Stimulated activated CD4-positive, alpha-beta T cell treated with anti-CD3 and anti-CD28 coated beads, TNF-alpha, amount 100 ng/mL, for 24 hours (primary cell): ENCODE measurements at places on chromosomes 12 and 14.

DNA sequence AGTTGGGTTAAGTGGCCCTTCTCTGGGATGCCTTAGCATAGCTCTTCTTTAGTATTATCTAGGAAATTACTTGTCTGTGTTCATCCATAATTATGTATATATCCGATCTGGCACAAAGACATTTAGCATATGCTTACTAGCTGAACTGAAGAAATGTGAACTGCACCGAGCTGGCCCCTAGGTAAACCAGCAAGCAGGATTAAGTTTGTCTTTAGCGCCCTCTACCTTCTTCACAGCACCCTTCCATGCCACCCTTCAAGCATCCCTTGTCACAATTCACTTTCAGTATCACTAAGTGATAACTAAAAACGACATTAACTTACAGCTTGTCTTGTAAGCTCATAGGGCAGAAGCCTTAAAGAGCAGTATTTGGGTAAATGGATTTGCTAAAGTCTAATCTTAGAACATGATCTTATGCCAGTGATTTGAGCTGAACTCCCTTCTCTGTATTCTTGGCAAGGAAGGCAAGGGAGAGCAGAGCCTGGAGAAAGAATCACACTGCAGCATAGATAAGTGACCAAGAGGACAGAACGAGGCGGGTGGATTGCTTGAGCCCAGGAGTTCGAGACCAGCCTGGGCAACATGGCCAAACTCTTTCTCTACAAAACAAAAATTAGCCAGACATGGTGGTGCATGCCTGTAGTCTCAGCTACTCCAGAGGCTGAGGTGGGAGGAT is 2.6 kb upstream of the HAL start:
- no peak for DNase-seq

DNA sequence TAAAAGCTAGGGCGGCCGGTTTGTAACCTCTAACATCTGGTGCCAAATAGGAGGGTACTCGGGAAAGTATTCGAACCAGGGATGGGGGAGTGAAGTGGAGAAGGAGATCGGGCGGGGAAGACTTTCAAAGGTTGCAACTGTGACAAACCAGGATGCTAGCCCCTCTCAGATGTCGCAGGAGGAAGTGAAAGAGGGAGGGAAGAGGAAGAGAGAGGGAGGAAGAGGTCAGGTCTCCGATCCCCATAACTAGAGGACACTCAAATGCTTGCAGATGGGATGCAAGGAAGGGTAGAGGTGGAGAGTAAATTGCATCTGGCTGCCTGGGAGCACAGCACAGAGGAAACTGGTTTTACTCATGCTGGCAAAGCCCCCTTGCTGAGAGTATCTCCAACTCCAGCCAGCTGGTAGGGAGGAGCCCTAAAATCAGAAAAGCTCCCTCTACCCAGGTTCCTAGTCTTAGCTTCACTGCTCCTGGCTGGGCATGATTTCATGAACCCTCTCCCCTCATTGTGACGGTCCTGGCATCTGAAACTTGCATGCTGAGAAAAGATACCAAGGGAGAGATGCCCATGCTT is 696.7 kb upstream of the TBX3 start:
- no peak for DNase-seq

DNA sequence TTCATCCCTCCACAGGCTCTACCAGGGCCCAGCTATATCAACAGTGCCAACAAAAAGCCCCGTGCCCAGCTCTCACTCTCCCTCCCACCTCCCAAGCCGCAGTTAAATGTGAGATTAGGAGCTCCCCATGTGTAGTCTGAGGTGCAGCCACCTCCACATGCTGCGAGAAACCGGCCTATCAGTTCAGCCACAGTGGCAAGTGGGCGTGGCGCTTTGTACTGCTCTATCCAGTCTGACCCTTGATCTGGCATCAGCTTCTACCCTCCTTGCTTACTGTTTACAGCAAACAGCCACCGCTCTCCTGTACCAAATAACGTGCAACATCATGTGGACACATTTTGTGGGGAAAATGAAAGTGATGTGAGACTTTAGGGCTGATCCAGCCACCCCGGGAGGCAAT is 1.7 kb downstream of the PLEK2 start:
- DNase-seq, result no peak

- DNase-seq, result no peak
Measured at GRCh38 chr14:103597623-103598377, 31.2 kb upstream of the KLC1 start.

- no peak for DNase-seq
Measured at GRCh38 chr12:52392465-52393007, 7.1 kb upstream of the KRT84 start.

DNA sequence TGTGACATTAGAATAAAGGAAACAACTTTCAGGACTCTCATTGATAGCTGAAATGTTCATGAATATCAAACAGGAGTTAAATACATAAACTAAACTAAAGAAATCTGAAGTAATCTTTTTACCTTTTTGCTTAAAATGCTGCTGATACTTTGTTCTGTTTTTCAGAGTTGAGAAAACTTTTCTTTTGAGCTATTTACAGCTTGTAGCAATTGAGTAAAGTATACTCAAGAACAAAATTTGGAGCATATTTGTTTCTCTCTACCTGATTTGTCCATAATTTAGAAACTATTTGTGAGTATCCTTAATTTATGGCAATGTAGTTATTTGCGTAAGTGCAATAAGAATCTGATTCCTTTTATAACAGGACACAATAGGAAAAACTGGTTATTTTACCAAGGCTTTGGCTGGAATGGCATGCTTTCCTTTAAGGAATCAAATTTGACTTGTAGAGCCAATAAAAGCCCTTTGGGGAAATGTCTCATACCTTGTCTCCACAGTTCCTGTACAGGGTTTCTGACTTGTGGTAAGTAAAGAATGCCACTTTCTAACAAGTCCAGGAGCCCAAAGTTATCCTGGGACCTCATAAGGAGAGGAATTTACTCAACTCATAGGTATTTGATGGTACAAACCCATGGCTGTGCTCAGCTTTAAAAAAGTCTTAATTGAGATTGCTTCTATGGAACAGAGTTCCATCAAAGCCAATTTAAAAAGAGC is 195.7 kb downstream of the TMEM117 start:
- no peak for DNase-seq

DNA sequence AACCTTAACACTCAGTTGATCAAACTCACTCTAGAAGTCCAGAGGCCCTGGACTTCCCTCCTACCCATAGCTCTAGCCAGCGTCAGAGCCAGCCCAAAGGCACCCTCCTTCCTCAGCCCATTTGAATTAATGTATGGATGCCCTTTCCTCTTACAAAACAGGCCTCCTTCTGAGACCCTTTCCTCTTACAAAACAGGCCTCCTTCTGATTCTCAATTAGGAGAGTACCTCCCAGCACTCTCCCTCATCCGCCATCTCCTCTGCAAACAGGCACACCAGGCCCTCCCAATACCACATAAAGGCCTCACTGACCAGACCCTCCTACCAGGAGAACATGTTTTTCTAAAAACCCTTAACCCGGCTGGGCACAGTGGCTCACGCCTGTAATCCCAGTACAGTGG is 65.7 kb downstream of the MOK start:
- DNase-seq, result no peak

GRCh38 chr12:59403259-59403932 is 192.4 kb upstream of the SLC16A7 start:
- DNase-seq, result peak; percentile 5

DNA sequence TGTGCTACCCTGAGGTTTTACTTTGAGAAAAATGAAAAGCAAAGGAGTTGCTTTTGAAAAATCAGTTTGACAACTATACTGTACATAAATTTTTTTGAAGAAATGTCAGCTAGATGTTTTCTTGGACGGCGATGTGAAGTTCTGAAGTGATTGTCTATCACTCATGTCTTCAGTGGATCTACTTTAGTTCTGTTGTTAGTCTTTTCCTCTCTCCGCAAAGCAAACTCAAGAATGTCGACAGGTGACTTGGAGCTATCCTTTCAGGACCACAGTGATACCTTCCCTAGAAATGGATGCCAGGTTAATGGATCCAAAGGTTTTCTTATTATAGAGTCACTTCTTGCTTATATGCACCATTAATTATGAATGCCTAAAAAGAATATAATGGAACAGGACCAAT is 1.2 kb downstream of the PTPRO start:
- DNase-seq, result no peak

DNA sequence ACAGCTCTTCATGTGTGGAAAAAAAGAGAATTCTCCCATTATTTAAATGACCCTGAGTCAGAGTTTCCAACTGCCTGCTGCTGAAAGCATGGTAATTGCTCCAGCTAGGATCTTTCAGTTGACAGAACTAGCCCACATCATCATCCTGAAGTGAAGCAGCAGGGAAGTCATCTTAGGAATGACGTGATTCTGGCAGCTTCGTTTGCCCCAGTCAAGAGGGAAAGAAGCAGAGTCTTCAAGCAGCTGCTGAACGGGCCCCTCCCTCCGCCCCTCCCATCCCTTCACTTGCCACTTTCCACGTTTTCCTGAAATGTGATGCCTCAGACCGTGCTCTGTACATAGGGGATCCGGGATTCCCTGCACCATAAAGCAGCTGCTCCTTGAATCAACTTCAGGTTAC is 455.0 kb upstream of the TMEM132C start:
- DNase-seq, result no peak

DNA sequence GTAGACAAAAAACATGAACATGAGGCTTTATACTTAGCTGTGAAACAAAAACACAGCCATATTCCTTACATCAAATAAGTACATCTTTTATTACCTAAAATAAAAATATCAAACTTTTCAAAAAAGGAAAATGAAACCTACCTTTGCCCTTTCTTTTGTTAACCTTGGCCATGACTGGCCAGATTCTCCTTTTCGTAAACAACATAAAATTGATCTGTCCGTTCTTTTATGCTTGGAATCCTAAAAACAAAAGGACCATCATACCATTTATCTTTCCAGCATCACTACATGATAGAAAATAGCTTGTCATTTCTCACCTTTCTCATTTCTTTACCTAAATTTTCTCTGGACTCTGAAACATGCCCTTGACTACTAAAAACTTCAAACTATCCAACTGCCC is 16.5 kb downstream of the PTGES3 start:
- no peak for DNase-seq

- DNase-seq, result no peak
Measured at GRCh38 chr12:101372431-101372830, 35.1 kb downstream of the ARL1 start.

DNA sequence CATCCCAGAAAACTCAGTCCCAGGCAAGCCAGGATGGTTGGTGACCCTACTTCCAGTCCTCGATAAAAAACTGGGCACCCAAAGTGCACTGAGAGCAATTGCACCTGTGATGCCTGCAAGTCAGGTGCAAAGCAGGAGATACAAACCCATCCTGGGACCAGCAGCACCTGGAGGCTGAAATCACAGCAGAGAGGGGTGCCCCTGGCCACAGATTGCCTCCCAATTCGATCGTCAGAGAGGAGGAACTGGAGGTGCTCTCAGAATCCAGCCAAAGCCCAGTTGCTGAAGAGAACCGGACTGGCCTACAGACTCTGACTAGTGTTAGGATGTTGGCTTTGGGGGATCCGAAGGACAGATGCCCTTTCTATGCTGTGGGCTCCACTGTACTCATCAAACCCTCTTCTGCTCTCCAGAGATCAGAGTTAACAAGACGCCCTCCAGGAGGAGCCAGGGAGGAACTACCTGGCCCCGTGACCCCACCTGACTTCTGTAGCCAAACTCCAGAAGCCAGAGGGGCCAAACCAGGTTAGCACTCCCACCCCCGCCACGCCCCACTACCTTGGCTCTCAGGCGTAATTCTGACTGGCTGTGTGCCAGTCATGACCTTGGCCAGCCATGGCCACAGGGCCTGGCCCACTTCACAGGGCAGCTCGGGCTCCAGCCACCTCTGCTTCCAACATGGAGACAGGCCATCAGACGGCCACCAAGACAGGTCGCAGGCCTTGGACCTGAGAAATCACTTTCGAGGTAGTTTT is 284.5 kb upstream of the RTL1 start:
- DNase-seq, result no peak

DNA sequence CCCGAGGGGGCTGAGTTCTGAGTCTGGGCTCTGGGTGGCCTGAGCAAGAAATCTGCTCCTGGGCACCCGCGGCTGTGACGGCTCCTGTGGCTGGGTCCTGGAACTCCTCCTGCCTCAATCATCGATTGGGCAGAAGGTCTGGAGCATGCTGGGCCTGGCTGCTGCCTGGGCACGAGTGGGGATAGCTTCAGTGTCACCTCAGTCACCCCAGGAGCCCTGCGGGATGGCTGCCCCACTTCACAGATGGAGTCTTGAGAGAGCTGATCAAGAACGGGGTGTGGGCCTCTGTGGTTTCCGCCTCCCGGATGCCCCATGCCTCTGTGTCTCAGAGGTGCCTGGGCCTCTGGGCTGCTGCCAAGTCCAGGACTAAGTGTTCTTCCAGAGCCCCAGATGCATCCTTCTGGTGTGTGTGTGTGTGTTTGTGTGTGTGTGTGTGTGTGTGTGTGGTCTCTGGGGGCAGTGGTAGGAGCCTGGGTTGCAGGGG is 185.6 kb upstream of the C14orf180 start:
- peak; percentile 52 for DNase-seq

DNA sequence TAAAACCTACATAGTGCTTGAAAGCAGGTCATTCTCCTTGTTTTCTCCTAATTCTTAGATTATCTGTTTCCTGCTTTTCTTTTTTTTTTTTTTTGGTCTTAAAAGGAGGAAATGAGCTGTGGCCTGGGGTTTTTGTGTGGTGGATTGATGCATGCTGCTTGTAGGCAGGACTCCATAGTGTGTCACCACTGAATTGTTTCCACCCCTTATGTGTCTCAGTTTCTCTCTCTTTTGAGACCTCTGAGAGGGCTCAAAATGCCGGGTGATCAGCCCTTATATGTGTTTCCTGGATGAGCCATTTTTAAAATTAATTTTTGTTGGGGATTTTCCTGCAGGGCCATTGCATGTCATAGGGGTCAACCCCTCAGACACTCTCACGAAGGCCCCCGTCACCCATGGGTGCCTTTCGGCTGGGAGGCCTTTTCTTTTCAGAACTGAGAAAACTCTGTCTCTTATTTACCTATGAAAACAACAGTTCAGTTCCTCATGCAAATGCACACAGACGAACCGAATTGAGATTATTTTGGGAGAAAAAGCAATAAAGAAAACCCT is 32.0 kb upstream of the LRRK2 start:
- DNase-seq, result no peak

DNA sequence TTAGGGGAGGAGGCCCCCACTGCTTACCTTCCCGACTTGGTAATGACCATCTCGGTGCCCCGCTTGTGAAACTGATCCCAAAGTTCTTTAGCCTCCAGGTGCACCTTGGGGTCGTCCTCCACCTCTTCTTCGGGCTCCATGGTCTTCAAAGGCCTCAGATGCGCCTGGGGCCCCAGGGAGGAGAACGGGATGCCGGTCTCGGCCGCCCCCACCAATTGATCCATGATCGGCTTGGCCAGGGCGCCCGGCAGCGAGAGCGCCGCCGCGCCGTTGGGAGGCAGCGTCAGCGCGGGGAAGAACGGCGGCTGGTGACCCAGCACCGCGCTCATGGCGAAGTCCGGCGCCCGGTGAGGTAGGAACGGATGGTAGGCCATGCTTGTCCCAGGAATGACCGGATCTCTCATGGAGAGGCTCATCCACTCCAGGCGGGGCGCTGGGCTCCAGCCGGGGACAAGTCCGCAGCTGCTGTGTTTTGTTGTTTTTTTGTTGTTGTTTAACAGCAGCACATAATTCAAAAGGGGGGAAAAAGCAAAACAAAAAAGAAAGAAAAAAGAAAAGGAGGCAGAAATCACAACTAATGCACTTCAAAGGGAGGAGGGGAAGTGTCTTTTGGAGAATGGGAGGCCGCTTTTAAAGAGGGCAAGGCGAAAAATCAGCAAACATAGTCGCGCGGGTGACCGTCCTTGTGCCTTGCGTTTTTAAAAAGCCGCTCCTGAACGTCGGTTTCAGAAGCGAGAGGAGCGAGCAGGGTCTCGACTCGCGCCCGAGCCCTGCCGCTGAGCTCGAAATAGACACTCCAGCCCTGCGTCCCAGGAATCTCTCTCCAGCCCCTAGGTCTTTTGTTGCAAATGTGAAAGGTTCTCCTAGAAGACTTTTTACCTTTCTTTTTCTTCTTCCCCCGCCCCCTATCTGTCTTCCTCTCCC is 928 bp downstream of the TBX3 start:
- no peak for DNase-seq
